ENCODE measurements at places on chromosomes 11 and 22. TPM values are rescaled to one million over a fixed set of nuclear protein-coding genes. Genes with fewer than 3 reads are reported as not detected.

The PIM3 gene
- total RNA-seq = 29.9 TPM

The CNIH2 gene
- 46.0 TPM for total RNA-seq

The CHST1 gene
- 1.1 TPM for total RNA-seq

The MS4A4E gene
- total RNA-seq = 0.28 TPM

The TRIM49 gene
- not detected for total RNA-seq

The CCDC15 gene
- 6.1 TPM for total RNA-seq

The NRXN2 gene
- 8.5 TPM for total RNA-seq

The PKP3 gene
- total RNA-seq = 0.42 TPM

The DMC1 gene
- 9.0 TPM for total RNA-seq

- no peak for DNase-seq
Measured at GRCh38 chr22:26432619-26433311, 3.7 kb downstream of the ASPHD2 start.

GRCh38 chr11:102640946-102641345 lies 15.8 kb upstream of the MMP20 start:
- no peak for DNase-seq

DNA sequence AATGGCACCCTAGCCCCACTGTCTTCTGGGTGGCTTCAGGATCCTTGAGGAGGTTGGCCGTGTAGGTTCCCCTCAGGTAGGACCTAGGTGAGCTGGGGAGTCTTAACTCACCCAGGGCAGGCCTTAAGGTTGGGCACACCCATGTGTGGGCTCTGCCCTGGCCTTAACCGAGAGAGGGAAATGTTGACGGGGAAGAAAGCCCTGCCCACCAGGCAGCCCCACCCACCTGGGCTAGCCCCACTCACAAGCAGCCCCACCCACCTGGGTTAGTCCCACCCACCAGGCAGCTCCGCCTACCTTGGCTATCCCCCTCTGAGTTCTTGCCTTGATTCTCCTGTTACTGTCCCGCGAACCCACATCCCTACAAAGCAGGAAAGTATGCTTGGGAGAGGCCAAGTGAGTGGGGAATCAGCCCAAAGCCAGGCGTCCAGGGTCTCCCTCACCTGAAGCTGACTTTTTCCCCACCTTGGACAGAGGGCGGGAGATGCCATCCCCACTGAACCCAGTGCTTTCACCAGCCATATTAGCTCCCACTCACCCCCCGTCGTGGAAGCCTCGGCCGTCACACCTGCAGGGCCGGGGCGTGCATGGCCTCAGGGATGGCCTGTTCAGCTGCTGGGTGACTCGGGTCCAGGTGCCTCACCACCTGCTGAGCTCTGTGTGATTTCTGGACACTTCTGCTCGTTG lies at the start of gene MYEOV:
MYEOV (plus strand) TSS at position 337 of the 687 bp plus-strand sequence. CDS start 1,200 bp downstream, outside the sequence.
- no peak for DNase-seq

DNA sequence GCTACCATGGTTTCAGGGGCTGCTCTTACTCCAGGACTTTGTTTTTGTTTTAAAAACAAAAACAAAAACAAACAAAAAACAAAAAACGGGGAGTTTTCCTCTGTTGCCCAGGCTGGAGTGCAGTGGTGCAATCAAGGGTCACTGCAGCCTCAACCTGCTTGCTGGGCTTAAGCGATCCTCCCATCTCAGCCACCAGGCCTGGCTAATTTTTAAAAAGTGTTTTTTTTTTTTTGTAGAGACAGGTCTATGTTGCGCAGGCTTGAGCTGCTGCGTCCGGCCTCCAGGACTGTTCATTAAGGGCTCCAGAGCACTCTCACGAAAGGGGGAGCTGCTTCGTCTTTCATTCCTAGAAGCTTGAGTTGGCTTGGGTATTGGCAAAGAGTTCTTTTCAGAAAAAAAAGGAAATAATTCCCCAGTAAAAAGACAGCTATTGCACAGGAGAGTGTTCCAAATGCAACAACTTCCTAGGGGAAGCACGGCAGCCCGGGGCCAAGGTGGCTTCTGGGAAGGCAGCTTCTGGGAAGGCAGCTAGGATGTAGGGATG lies 78.5 kb downstream of the NAT10 start:
- DNase-seq = no peak

- no peak for DNase-seq
Measured at GRCh38 chr11:2381494-2382128, 4.5 kb downstream of the CD81 start.

- DNase-seq = no peak
Measured at GRCh38 chr11:130858215-130858614, 58.1 kb downstream of the SNX19 start.

GRCh38 chr22:41899110-41899509 lies 15.8 kb downstream of the SHISA8 start:
- no peak for DNase-seq

GRCh38 chr11:27291954-27292636 lies 70.9 kb downstream of the CCDC34 start:
- no peak for DNase-seq

DNA sequence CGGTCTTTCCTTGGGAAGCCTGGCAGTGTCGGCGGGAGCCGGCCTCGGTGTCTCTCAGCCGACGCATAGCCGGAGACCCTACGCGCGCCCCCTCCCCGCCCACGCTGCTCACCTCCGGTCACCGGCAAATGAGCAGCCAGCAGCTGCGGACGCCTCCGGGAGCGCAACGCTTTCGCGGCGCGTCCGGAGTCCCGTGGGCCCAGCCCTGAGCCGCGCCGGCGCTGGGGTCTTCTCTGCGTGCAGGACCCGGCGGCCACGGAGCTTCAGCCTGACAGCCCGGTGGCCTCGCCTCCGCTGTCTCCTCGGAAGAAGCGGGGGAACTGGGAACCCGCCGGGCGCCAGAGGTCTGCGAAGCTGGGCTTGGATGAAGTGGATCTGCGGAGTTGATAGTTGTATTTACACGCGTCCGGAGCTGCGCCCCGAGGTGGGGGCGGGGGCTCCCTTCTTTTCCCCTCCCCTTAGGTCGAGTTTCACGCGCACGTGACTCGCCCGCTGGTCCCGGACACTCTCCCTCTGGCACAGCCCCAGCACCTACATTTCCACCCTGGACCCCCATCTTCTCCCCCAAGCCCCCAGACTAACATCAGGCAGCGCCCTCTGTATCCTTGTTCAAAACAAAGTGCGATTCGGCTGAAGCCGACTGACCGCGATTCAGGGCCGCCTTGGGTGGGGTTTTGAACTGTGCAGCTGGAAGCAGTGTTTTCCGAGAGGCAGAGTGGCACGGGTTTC lies at the start of gene SLC43A1:
SLC43A1 (minus strand) TSS at position 371 of the 729 bp plus-strand sequence. CDS start 1,591 bp downstream, outside the sequence.
- DNase-seq = peak; percentile 33

GRCh38 chr11:65417702-65418430 lies 4.7 kb upstream of the NEAT1 start:
- no peak for DNase-seq

- no peak for DNase-seq
Measured at GRCh38 chr22:50720301-50721256, 17.4 kb upstream of the ACR start.

GRCh38 chr11:12845163-12845562 lies 164.0 kb upstream of the RASSF10 start:
- no peak for DNase-seq

Data from neural crest cell (in vitro differentiated cells).